G401 (cell line): ENCODE measurements at places on chromosomes 13 and 19. TPM values are rescaled to one million over a fixed set of nuclear protein-coding genes. Genes with fewer than 3 reads are reported as not detected.

TRIM28 gene
- 579 and 1,015 TPM in 2 replicates for total RNA-seq

ZIK1 gene
- not detected in 2 replicates for total RNA-seq

RBM26 gene
- total RNA-seq: 20.7 and 30.9 TPM in 2 replicates

ATP1A3 gene
- total RNA-seq: 1.2 and 2.7 TPM in 2 replicates

ETV2 gene
- total RNA-seq: not detected in 2 replicates

TMEM59L gene
- total RNA-seq: 2.5 and 4.1 TPM in 2 replicates

LENG1 gene
- 5.5 and 7.3 TPM in 2 replicates for total RNA-seq

SLITRK1 gene
- total RNA-seq: not detected in 2 replicates

KASH5 gene
- total RNA-seq: not detected in 2 replicates

CEACAM20 gene
- total RNA-seq: not detected in 2 replicates

ZNF544 gene
- 51.5 and 64.3 TPM in 2 replicates for total RNA-seq

NCAN gene
- 0.37 TPM in 1 of 2 replicates, not detected in the other for total RNA-seq

MISP3 gene
- 2.8 and 4.6 TPM in 2 replicates for total RNA-seq

BORA gene
- 32.1 and 37.0 TPM in 2 replicates for total RNA-seq

SYNE4 gene
- 0.37 and 1.1 TPM in 2 replicates for total RNA-seq

ZNF426 gene
- 0.68 and 8.9 TPM in 2 replicates for total RNA-seq

CERS1 gene
- total RNA-seq: 10.5 and 13.1 TPM in 2 replicates

NPAS1 gene
- 5.2 and 7.7 TPM in 2 replicates for total RNA-seq

ZNF723 gene
- total RNA-seq: not detected in 2 replicates

SULT2A1 gene
- total RNA-seq: not detected in 2 replicates

PLPP2 gene
- total RNA-seq: not detected in 2 replicates

TNFSF13B gene
- not detected in 2 replicates for total RNA-seq

SLC8A2 gene
- total RNA-seq: 3.5 and 3.8 TPM in 2 replicates

NUP62 gene
- 79.9 and 86.1 TPM in 2 replicates for total RNA-seq

CEACAM4 gene
- total RNA-seq: not detected in 2 replicates

ZNF865 gene
- 1.6 and 1.7 TPM in 2 replicates for total RNA-seq

BIVM gene
- 18.5 and 20.0 TPM in 2 replicates for total RNA-seq

DIRAS1 gene
- 13.5 and 13.7 TPM in 2 replicates for total RNA-seq

ZNF90 gene
- not detected in 2 replicates for total RNA-seq

PCDH20 gene
- 0.06 TPM in 1 of 2 replicates, not detected in the other for total RNA-seq
